Stimulated activated CD4-positive, alpha-beta T cell treated with anti-CD3 and anti-CD28 coated beads, Interleukin-4, amount 100 ng/mL, for 24 hours (primary cell): ENCODE measurements at places on chromosomes 16 and 17.

DNA sequence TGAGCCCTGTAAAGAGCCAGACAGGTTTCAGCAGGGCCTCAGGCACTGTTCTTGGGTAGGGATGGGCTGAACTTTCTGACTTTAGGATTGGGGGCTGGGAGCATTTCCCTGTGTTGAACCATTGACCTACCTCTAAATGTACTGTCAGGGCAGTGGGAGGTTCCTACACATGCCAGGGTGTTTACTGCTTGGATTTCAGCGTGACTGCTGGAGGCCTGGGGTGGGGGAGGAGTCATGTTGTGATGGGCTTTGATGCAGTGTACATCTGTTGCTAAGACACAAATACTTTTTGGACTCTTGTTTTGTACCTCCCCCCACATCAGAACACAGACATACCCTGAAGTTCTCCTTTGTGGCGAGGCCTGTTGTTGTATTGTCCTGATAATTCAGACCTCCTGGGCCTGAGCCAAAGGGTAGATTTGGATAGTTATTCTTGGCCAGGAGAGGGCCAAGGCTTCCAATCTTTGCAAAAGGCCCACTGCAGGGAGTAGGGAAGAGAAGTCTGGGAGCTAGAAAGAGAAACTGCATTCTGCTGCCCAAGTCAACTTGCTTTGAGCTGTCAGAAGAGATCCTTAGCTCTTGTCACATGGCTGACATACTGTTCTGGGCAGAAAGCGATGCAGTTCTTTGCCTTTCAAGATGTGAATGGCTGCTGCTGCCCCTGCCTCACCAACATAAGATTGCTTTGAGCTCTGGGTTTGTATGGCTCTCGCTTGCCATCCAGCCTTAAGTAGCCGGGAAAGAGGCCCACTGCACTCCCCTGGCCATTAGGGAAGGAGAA is 3.7 kb downstream of the NFE2L1 start:
- no peak for DNase-seq

GRCh38 chr16:53922807-53923571 is 219.0 kb downstream of the FTO start:
- DNase-seq: no peak

DNA sequence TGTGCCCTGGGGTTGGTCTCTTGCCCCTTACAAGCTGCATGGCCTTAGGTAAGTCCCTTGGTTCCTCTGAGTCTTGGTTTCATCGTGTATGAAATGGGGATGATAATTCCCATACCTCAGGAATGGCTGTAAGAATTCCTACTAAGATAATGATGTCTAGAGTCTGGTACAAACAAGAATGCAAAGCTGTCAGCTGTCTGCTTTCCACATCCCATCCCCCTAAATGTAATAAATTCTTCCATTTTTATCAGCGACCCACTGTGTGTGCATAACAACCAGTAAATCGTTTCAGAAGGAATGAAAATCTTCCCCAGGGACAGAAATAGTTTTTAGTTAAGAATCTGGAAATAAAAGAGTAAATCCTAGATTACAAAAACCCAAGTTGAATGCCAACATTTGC is 95.4 kb downstream of the CPPED1 start:
- DNase-seq: no peak

- no peak for DNase-seq
Observed at GRCh38 chr17:48604770-48605329, at the start of gene HOXB6. Gene HOXB6, minus strand, starts transcription at chr17:48604986. Its CDS starts 6,836 bp downstream, at chr17:48598150.

GRCh38 chr17:22694362-22695227 is 1002.3 kb downstream of the KCNJ18 start:
- no peak for DNase-seq

GRCh38 chr16:89612415-89613166 is 851 bp upstream of the DPEP1 start:
- no peak for DNase-seq

GRCh38 chr17:45310380-45311324 is 6.2 kb downstream of the MAP3K14 start:
- no peak for DNase-seq

GRCh38 chr16:14564861-14565687 is 65.0 kb downstream of the PARN start:
- no peak for DNase-seq

DNA sequence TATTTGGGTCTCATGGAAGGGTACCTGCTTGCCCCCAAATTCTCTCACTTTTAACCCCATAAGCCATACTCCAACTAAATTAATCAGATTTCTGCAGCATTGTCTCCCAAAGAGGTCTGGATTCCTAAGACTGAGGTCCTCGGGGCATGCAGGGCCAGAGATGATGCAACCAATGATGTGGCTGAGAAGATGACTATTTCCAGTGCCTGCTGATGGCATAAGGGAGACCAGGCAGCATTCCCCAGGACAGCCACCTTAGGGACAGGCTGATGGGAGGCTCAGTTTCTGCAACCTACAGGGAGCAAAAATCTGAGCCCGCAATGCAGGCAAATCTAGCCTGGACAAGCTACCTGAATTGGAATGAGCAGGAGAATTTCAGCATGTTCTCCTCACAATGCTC is 76.8 kb upstream of the ASIC2 start:
- DNase-seq: no peak

DNA sequence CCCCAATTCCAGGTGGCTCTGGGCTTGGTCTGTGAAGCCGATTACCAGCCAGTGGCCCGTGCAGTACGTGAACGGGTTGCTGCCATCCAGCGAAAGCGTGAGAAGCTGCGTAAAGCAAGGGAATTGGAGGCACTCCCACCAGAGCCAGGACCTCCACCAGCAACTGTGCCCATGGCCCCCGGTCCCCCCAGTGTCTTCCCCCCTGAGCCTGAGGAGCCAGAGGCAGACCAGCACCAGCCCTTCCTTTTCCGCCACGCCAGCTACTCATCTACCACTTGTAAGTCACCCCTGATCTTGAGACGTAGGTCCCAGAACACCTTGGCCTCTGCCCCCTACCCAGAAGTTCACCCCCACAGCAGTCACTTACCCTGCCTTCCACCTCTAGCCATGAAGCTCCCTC is 6.9 kb downstream of the WNK4 start:
- no peak for DNase-seq

GRCh38 chr16:81752876-81753227 is 26.2 kb upstream of the PLCG2 start:
- no peak for DNase-seq

GRCh38 chr16:52613508-52613907 is 66.6 kb upstream of the TOX3 start:
- DNase-seq: no peak
